Substantia nigra (tissue), 51 donors: ENCODE measurements at places on chromosomes 6 and 20.

DNA sequence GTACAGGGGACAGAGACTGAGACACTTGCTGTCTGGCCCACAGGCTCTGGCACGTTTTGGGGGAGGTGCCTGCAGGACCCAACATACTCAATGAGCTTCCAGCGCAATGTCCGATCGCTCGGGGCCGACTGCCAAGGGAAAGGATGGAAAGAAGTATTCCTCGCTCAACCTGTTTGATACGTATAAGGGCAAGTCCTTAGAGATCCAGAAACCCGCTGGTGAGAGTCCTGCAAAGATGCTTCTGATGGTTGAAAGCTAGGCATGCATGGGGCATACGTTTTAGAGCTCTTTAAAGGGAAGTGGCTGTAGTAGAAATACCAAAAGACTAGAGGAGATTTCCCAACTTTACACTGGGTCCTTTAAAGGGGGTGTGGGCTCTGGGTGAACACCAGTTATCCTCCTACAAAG lies 2.2 kb downstream of the PRRC2A start:
- DNase-seq: no peak

GRCh38 chr6:7391151-7391550 lies 1.5 kb downstream of the RIOK1 start:
- DNase-seq: no peak

DNA sequence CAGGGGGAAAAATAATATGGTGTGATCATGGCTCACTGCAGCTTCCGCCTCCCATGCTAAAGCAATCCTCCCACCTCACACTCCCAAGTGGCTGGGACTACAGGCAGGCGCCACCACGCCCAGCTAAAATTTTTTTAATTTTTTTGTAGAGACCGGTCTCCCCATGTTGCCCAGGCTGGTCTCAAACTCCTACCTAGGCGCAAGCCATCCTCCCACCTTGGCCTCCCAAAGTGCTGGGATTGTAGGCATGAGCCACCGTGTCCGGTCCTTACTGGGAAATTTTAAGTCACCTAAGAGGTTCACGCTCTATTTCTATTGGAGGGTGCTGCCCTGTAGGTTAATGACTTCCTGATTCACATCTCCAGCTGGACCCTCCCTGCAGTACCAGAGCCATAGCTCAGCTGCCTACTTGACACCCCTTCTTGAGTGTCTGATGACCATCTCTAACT lies 626 bp upstream of the CDK5RAP1 start:
- DNase-seq: no peak

- no peak for DNase-seq
Measured at GRCh38 chr6:111173341-111173740, 86.0 kb downstream of the SLC16A10 start.

GRCh38 chr6:160275511-160276003 lies 16.9 kb upstream of the SLC22A2 start:
- no peak for DNase-seq

DNA sequence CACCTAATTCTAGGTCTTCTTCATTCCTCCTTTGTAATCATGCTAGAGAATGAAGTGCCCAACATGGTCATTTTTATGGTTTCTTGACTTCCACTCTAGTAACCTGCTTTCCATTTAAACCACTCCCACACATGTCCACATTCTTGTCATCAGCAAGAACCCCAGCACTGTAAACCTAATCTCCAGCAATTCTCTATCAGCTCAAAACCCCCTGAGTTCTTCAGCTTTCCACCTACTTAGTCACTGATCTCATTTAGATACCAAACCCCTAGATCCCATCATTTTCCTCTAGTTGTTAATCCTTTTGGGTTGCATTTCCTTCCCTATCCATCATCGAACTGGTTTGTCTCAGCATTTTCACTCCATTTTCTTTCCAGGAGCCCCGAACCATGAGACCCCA lies 49.7 kb downstream of the GOPC start:
- DNase-seq: no peak

DNA sequence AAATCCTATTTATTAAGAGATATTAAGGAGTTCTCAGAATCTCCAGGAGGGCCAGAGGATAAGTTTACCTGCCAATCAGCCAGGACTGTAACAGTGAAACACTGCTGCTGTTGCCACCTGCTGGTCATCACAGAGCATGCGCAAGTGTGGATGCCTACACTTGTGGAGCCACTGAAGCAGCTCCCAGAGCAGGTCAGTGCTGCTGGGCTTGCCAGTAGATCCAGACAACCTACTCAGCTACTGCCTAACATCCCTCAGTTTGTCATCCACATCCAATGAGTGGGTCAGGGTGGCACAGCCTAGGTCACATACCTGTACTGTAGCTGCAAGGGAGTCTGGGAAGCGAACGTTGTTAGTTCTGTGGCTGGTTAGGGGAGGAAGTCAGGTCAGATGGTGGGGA lies 18.3 kb upstream of the NHSL1 start:
- no peak for DNase-seq

DNA sequence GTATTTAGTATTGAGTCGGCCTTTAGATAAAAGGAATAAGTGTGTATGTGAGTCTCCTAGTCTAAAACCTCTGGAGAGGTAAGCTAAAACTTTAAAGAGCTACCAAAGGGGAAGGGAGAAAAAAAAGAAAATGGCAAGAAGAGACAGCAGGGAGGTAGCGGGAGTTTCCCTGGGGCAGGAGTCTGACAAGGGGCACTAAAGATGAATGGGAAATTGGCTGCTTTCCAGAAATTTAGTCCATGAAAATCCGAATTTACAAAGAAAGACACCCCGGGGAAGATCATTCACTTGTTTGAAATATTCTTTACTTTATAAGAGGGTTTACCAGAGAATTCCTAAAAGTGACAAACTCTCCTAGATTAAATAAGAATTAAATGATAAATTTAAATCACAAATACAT lies 19.3 kb downstream of the RMND1 start:
- DNase-seq: no peak

GRCh38 chr6:90156861-90157260 lies 139.8 kb downstream of the BACH2 start:
- DNase-seq: no peak
